Heart left ventricle (tissue), 16 donors: ENCODE measurements at places on chromosomes 13 and 19. TPM values are rescaled to one million over a fixed set of nuclear protein-coding genes. Genes with fewer than 3 reads are reported as not detected.

DNA sequence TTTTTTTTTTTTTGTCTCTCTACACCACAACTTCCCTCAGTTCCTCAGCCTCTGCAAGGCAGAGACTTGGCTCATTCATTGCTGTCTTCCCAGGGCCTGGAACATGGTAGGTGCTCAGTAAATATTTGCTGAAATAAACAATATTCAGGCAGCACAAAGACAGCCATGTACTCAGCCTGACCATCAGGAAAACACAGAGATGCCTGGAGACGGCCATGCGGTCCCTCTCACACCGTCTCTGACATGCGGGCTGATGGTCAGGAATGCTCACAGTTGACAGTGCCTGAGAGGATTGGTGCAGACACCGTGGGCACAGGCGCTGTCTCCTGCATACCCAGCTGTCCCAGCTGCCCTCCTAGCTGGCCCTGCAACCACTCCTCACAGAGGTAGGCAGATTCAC lies 924 bp downstream of the PRAM1 start:
- no peak for DNase-seq
- peak overlapping the region; percentile 76 for H3K27ac ChIP-seq
- H3K4me3 ChIP-seq = peak overlapping the region; percentile 51
- H3K27me3 ChIP-seq = no peaks in the 10 kb centered on the region
- no peaks in the 10 kb centered on the region for H3K4me1 ChIP-seq

GRCh38 chr13:100872761-100873160 lies 198.2 kb upstream of the TMTC4 start:
- H3K4me1 ChIP-seq = no peaks in the 10 kb centered on the region
- DNase-seq = no peak

- H3K36me3 ChIP-seq = no peaks in the 10 kb centered on the region
- H3K27ac ChIP-seq = no peak overlapping the region
- no peaks in the 10 kb centered on the region for H3K4me1 ChIP-seq
- H3K4me3 ChIP-seq = no peak overlapping the region
Measured at GRCh38 chr13:67369895-67370660, 139.9 kb upstream of the PCDH9 start.

CGB5 gene
- not detected for polyA plus RNA-seq

CAPN12 gene
- polyA plus RNA-seq = 0.91 TPM
